ENCODE measurements at places on chromosomes 12 and 14.

GRCh38 chr12:124422570-124423523 is 128.0 kb downstream of the RFLNA start:
- DNase-seq = peak; percentile 94

GRCh38 chr12:95918194-95918993 is 24.0 kb downstream of the CCDC38 start:
- peak; percentile 42 for DNase-seq

DNA sequence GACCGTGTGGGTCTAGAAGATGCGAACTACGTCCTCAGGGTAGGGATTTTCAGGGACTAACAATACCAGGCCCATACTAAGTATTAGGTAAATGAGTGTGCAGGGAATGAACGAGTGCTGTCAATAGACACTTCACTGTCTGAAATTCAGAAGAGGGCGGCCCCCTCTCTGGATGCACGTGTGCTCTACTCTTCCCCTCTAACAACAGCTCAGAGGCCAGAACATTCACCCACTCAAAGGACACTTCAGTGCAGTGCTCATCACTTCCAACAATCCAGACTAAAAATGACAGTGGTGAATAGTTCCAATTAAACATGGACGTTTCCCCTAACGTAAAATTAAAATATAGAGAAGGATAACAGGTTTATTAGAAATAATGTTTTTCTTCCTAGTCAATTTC is 199.9 kb downstream of the CALM1 start:
- DNase-seq = no peak

DNA sequence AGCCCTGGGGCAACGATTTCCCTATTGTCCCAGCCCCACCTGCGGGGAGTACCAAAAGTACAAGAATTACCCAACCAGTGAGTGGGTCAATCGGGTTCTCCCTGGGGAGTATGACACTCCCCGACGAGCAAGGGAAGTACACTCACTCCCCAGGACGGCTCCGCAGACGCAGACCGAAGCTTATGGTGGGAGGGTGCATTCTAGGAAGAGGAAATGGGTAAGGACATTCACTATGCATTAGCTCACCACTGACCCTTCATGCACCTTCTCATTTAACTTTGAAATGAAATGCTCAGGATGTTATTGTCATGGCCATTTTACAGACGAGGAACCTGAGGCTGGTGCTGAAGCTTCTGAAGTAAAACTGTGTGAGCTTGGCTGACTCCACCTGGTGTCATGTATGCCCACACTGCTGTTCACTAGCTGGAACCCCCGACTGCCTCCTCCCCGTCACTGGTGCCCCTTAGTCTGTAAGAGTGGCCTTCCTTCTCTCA is 45.8 kb upstream of the TMED10 start:
- peak; percentile 92 for DNase-seq

DNA sequence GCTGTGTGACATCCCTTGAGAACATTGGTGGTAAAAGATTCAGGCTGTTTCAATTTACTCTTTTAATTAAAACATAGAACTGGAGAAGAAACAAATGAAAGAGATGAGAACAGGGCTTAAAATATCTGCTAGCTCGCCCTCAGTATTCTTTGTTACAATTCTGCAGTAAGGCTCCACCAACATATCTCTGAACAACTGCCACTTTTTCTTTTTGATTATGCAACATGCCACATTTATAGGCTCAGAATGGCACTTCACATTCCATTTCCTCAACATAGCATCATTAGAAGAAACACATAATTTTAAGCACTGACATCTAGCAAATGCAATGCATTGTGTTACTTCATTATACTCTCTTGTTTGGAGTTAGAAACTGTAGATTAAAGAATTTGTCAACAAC is 1315.2 kb downstream of the LRFN5 start:
- no peak for DNase-seq

GRCh38 chr12:105581420-105581819 is 250.9 kb downstream of the C12orf75 start:
- no peak for DNase-seq

GRCh38 chr12:6072302-6072752 is 52.1 kb downstream of the VWF start:
- DNase-seq = peak; percentile 79

GRCh38 chr12:118336123-118336522 is 36.6 kb downstream of the TAOK3 start:
- DNase-seq = peak; percentile 55

GRCh38 chr14:24883576-24883975 is 166.4 kb downstream of the STXBP6 start:
- no peak for DNase-seq

- no peak for DNase-seq
Observed at GRCh38 chr12:98425859-98426258, 89.5 kb upstream of the TMPO start.

GRCh38 chr12:84911271-84912197 is 1.1 kb downstream of the SLC6A15 start:
- DNase-seq = peak; percentile 56

DNA sequence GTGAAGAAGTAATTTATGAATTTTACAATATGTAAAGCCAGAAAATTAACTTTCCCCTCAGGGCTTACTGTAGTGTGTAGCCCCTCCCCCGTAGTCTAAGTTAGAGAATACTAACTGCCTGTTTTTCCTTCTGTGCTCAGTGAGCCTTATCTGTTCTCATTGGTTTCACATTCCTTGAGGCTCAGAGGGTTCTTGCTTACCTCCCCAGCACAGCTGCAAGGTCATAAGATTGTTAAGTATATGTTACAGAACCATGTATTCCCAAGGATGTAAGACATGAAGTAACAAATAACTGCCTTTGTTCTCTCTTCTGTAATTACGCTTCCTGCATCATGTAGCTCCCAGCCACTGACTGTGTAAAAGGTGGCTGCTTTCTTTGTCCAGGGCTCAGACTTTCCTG is 1351.1 kb downstream of the TMEM121 start:
- no peak for DNase-seq

- peak; percentile 45 for DNase-seq
Observed at GRCh38 chr14:25094171-25094907, 44.4 kb upstream of the STXBP6 start.

GRCh38 chr14:88562532-88562830 is 356 bp upstream of the ZC3H14 start:
- no peak for DNase-seq

DNA sequence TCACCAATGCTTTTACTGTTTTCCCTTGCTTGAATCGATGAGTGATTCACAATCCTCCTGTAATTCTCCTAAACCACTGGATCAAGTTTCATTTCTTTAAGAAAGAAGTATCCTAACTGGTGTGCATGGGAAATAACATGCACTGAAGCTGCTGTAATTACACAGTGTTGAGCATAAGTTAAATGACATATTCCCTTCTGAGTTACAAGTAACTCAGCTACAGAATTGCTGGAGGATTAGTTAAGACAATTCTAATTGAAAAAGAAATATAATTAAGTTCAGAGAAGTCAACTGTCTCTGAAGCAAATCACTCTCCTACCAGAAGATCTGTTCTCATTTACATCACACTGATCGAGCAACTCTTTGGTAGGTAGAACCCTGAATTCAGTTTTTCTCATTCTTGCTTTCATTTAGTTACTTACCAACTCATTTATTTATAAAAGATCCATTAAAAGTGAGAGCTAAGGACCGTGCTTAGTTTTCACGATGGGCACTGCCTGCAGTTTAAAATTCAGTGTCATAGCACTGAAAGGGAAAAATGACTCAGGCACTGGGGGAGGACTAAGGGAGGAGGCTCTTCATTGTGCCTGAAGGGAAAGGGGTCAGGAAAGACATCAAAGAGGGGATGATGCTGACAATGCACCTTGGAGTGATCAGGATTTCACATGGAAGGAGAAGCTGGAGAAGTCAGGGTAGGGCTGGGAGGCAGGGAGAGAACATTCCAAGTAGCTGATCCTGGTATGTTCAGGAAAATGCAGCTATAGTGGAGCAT is 327.2 kb downstream of the EMP1 start:
- DNase-seq = no peak

GRCh38 chr14:75452324-75452723 is 24.5 kb downstream of the JDP2 start:
- DNase-seq = no peak

DNA sequence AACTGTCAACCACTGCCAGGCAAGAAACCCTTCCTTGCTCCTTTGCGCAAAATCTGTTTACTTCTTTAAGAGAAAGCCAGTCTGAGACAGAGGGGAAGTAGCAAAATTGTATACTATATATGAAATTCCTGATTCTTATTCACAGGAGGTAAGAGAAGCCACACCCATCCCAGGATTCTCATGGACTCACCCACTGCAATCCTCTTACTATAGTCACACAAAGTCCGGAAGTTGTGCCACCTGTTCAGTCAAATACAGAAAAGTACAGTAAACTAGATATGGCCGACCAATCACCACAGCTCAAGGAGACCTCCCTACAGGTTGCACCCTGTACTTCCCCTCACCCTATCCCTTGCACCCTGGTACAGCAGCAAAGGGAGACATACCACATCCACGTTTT is 2.9 kb downstream of the PRMT5 start:
- DNase-seq = peak; percentile 20

DNA sequence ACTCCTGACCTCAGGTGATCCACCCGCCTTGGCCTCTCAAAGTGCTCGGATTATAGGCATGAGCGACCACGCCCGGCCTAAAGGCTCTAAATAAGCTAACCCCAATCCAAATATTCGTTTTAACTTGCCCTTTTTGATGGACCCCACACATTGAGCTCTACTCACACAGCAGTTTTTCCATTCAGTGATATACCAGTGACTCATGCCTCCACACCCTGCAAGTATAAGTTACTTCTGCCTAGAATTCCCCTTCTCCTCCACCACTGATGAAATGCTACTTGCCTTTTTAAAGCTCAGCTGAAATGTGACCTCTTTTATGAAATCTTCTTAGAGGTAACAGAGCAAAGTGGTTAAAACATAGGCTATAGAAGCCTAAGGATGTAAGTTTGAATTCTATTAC is 68.8 kb downstream of the EXOC5 start:
- peak; percentile 79 for DNase-seq

DNA sequence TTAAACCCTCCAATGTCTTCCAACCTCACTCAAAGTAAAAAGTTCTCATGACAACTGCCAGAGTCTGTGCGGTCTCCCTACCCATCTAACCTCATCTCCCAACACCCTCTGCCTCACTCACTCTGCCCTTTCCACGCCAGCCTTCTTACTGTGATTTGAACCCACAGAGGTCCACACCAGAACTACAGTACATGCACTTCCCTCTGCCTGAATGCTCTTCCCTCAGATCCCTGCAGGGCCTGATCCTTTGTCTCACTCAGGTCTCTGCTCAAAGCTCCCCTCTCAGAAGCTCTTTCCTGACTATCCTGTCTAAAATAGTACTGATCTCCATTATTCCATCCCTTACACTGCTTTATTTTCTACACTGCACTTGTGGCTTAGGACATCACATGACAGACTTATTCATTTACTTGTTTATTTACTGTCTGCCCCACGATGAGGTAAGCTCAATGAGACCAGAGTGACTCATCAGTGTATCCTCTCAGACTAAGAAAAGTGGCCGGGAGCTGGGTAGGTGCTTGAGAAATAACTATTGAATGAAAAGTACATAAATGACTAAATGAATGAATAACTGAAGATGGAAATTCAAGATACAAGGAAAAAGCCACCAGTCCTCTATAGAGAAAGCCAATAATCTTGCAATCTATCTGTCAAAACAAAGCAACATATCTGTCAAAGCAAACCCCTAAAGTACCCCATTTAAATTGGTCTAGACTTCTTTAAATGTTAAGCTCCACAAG is 17.1 kb downstream of the POMT2 start:
- DNase-seq = peak; percentile 97

DNA sequence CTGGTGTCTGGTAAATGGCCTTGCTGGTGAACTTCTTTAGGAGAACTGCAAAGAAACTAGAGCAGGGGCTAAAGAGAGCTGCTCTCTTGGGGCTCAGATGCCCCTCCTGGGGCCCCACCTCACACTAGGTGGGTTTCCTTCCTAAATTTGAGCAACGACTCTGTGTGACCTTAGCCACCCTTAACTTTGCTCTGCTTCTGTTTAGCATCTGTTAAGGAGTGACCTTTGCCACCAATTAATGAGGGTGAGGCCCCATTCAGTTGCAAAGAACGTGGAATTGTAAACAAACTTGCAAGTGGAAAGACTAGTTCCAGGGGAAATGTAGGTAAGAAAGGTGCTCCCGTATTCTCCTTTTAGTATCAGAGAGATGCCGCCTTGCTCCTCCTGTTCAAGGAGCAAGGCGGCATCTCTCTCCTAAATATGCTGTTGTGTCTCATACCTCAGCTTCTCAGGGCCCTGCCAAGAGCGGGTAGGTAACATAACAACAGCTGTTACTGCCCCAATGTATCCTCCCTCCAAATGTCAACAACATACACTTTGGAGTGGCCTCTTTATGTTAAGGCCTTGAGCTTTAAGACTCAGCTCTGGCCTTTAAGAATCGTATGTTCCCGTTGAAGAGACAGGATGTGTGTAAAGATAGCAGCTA is 77.6 kb upstream of the FUT8 start:
- no peak for DNase-seq

- peak; percentile 12 for DNase-seq
Observed at GRCh38 chr12:113347-113746, 46.8 kb downstream of the IQSEC3 start.

- no peak for DNase-seq
Observed at GRCh38 chr12:3743803-3744202, 9.1 kb downstream of the CRACR2A start.

DNA sequence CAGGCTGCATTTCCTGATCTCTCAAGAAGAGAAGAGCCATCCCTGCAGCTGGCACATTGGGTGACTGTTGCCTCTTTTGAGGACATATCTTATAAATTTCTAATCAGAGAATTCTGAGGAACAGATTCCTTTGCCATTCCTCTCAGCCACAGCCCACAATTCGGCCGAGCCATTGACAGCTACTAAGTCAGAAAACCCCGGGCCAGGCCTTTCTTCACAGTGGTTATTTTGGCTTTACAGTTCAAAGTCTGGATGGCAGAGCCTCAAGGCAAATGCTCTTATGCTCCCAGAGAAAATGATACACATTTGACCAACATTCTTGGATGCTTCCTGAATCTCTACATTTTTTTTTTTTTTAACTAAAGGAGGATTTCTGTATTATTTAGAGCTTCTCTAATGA is 138.4 kb upstream of the FRMD6 start:
- no peak for DNase-seq

GRCh38 chr12:7075518-7075917 is 15.0 kb downstream of the C1S start:
- no peak for DNase-seq

DNA sequence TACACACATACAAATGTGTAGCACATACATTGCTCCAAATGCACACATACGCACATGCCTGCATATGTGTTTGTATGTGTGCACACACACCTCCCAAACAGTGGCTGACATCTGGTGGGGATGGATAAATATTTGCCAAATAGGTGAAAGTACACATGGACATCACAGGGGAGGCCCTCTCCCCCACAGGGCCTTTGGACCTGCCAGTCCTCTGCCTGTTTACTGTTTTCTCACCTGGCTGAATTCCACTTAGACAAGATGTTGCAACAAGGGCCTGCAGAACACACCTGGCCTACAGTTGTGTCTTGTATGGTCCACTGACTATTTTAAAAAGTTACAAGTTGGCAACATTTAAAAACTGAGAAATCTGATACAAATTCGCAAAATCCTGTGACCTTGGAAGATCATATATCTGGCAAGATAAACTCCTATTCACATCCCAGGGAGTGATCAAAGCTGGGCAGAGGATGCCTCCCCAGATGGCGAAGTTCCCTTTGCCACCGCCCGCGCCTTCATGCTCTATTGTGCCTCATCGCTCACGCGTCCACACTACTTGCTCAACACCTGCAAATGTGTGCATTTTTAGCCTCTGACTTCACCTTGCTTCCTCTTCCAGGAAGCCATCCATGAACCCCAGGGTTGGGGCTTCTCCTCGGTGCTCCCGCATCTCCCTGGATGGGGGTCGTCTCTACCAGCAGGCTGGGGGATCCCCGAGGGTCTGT is 118.4 kb upstream of the FZD10 start:
- DNase-seq = no peak
